ENCODE measurements at places on chromosomes 7 and 10. TPM values are rescaled to one million over a fixed set of nuclear protein-coding genes. Genes with fewer than 3 reads are reported as not detected.

The GALNT17 gene
- total RNA-seq: 24.5 TPM

The VENTX gene
- total RNA-seq: not detected

The EEPD1 gene
- total RNA-seq: 12.5 TPM

The PHYH gene
- 37.1 TPM for total RNA-seq

The ITPRID1 gene
- total RNA-seq: 0.52 TPM

The ABCA13 gene
- 0.52 TPM for total RNA-seq

The PYROXD2 gene
- 11.0 TPM for total RNA-seq
